ENCODE measurements at places on chromosomes 11 and 22.

GRCh38 chr22:19289475-19290161, 1.9 kb downstream of the CLTCL1 start:
- DNase-seq = peak; percentile 11

GRCh38 chr22:22942511-22943329, 55.1 kb downstream of the IGLL5 start:
- DNase-seq = peak; percentile 81

DNA sequence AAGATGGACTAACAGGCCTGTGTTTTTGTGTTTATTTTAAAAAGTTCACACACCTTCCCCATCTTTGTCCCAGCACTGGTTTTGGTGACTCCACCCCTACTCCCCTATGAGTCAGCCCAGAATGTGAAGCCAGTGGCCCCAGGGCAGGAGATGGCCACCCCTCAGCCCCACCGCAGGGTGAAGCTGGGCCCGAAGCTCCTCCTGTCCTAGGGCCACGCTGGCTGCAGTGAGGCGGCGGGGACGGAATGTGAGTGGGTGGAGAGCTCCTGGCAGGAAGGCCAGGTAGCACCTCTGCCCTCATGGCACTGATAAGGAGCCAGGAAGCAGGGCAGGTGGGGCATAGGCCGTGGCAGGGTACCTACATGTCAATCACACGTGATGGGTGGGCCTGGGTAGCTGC, 39.9 kb downstream of the SGSM3 start:
- no peak for DNase-seq

GRCh38 chr22:19811211-19811621, 43.5 kb downstream of the GNB1L start:
- DNase-seq = no peak

- DNase-seq = peak; percentile 16
Measured at GRCh38 chr11:70201882-70202861, 924 bp upstream of the FADD start.

- DNase-seq = peak; percentile 47
Measured at GRCh38 chr11:122637541-122637940, 18.0 kb upstream of the UBASH3B start.

- DNase-seq = no peak
Measured at GRCh38 chr11:84905411-84905810, 721.7 kb downstream of the DLG2 start.

- no peak for DNase-seq
Measured at GRCh38 chr11:19843079-19843478, 130.4 kb downstream of the NAV2 start.

DNA sequence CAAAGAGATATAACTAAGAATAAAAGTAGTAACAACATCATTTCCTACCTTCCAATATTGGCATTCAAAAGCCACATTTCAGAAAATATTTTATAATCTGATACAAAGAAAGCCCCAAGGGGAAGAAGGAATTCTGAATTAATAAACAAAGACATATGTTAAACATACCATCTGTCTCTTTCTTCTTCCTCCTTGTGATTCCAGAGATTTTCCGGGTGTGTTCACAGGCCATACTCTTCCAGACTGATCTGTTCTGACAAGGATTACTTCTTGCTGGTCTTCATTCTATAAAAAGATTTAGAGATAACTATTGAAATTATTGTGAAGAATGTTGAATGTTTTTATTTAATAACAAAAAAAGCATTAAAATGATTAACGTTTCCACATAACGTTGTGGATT, 65.0 kb downstream of the CWF19L2 start:
- no peak for DNase-seq

- DNase-seq = no peak
Measured at GRCh38 chr11:105783216-105783615, 173.3 kb downstream of the GRIA4 start.

DNA sequence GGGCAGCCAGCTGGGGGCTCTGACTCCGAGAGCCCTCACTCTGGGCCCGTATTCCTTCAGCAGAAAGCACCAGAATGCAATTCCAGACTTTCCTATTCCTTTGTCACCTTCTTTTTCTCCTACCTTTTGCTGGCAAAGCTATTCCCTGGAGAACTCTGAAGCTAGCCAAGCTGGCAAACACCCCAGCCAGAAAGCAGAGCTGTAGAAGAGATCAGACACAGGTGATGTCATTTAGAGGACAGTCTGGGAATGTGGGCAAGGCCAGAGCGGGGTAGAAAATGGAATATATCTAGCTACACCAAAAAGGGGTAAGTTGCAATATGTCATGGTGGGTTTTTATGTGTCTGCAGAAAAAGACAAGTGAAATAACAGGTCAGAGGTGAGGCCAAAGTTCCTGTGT, 205.1 kb downstream of the NXPE2 start:
- DNase-seq = no peak

GRCh38 chr11:86069408-86070101, 671 bp upstream of the PICALM start:
- DNase-seq = peak; percentile 94

- DNase-seq = no peak
Measured at GRCh38 chr22:38753948-38754750, 1.6 kb downstream of the SUN2 start.

All from suppressor macrophage treated with lipopolysaccharide for 4 hours (primary cell).